Muscle of back (tissue), 13 donors: ENCODE measurements at places on chromosomes 12 and 14. TPM values are rescaled to one million over a fixed set of nuclear protein-coding genes. Genes with fewer than 3 reads are reported as not detected.

The EPYC gene
- polyA plus RNA-seq: not detected

The MYF6 gene
- 71.6 TPM for polyA plus RNA-seq

The DCN gene
- polyA plus RNA-seq: 1,444 TPM

The HCAR2 gene
- polyA plus RNA-seq: 0.15 TPM

DNA sequence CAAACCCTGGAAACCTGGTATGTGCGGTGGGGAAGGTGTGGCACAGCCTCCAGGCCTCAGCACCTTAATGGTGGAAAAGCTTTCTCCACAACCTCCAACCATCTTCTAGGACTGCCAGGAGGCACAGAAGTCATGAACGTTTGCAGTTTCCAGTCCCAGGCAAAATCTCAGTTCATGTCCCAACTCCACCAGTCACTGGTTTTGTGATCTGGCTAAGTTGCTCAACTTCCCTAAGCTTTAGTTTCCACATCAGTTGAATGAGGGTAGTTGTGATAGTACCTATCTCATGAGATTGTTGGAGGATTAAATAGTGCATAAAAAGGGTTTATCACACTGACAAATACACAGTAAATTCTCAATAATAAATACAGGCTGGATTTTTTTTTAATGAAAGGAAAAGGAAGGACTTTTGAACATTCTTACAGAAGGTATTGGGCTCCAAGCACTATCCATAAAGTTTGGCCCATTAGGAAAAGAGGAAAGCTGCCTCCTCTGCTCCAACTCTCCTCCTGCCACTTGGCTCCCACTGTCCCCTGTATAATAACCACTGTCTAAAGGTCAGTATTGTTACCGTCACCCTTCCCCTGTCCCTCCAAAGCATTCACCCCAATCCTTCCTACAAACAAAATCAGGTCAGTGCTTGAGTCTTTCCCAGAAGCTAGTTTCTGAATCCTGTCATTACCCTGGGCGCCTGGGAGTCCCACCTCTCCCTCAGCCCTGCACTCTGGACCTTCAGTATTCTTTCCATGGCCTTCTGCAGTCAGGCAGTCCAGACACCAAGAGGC is 6.3 kb downstream of the PCK2 start:
- no peak for DNase-seq

DNA sequence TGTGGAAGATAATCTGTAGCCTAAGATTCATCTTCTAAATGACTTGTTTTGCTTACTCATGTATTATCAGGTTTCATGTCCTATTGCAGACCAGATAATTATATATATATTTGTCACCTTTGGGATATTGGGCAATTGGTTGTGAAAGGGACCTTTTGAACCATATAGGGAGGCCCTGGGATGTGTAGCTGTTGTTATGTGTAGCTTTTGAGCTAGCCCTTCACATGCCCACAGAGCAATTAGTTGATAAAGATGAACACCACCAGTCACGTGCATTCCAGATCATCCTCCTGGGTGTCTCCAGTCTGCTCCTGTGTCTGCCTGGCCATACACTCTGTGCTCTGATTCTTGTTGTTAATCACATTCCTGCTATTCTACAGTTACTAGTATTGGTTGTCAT is 431.2 kb upstream of the FBXO33 start:
- DNase-seq: no peak

- no peak for DNase-seq
These were observed 3.2 kb upstream of the NACA start for GRCh38 chr12:56728139-56728861.

GRCh38 chr12:113762882-113763816 is 203.0 kb downstream of the RBM19 start:
- no peak for DNase-seq

GRCh38 chr14:102452302-102452701 is 57.3 kb downstream of the ANKRD9 start:
- DNase-seq: no peak

- DNase-seq: peak; percentile 79
These were observed 6.6 kb downstream of the CACNA2D4 start for GRCh38 chr12:1911598-1912575.

- peak; percentile 16 for DNase-seq
These were observed at the start of gene SRRM4 for GRCh38 chr12:118981285-118982211. Gene SRRM4, plus strand, starts transcription at chr12:118981541. Its CDS starts 342 bp downstream, at chr12:118981883.
